ENCODE measurements at places on chromosomes 6 and 20.

DNA sequence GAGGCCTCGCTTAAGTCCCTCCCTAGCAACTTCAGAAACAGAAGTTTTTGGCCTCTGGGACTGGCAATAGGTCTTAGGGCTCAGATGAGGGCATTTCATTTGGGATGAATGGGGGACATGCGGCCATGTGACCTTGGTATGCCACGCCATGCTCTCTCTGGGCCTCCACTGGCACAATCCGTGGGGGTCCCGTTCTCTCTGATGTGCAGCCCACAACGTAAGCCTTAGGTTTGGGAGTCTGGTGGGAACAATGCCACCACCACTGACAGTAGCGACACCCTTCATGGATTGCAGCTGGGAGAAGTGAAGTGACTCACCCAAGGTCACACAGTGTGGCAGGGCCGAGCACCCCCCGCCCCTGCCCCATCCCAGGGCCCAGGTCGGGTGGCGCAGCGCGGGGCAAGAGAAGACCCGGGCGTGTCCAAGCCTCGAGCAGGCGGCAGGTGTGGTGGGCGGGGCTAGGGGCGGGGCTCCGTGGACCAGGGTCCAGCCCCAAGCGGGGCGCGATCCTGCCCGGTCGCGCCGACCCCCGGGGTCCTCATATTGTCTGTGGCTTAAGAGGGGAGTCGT lies 864 bp upstream of the CEBPB start:
- no peak for DNase-seq

DNA sequence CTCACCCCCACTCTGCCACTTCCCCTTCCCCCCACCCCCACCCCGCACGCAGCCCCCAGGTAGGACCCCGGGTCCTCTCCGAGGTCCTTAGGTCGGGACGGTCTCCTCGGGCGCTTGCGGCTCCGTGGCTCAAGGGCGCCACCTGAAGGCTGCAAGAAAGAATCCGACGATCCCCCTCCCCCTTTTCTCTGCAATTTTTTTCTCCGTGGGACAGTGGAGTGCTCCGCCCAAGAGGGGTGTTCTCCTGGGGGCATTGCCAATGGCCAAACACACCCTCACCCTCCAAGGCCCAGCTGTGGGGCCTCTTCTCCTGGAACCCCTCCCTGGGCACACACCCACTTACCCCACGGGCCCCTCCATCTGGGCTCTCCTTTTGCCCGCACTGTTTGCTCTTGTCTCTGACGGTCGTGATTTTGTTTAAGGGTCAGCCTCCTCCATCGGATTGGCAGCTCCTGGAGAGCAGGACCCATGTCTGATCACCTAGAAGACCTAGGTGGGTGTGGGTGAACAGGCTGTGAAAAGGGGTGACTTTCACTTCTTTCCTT lies 1.1 kb upstream of the TMEM74B start:
- peak; percentile 76 for DNase-seq

DNA sequence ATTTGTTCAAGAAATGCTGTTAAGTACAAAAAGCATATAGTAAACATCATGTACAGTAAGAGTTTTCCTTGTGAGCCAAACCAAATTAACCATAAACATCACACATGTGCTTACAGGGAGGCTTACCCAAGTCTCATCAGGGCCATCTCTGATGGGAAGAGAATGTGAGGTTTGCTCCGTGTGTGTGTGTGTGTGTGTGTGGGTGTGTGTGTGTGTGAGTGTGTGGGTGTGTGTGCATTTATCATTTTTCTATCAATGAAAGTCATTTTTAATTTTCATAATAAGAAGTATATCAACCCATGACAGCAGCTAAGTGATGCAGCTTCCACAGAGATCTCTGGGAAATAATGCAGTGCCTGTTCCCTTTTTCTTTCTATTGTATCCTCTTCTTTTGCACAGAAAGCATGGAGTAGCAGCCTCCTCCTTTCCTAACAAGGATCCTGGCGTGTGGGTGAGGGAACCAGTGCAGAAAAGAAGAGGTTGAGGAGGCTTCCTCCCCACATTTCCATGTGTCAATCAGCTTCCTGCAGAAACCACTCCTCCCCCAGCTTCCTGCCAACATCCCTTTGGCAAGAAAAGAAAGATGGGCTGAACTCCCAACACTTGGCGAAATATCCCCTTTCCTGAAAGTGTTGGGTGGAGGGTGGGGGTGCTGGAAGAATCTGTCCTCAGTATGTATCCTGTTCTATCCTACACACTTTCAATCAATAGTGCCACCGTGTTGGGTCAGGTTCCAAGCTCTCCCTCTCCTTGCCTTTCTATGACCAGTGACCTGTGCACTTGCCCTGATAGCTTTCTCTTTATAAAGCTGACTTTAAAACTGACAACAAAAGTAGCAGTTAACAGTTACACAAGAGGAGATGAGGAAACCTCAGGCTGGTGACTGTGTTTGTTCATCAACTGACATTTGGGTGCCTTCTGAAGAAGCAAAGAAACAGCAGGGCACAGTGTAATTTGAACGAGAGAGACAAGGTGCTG lies 251.8 kb upstream of the CITED2 start:
- DNase-seq: peak; percentile 14

GRCh38 chr6:158358450-158359077 lies 46.3 kb downstream of the TULP4 start:
- no peak for DNase-seq

- DNase-seq: no peak
These were observed 29.7 kb downstream of the MC3R start for GRCh38 chr20:56278196-56278595.

- DNase-seq: peak; percentile 55
These were observed 2.3 kb upstream of the TUBB1 start for GRCh38 chr20:59016795-59017492.
